Colonic mucosa (tissue), 4 donors: ENCODE measurements at places on chromosomes 3 and 15. TPM values are rescaled to one million over a fixed set of nuclear protein-coding genes. Genes with fewer than 3 reads are reported as not detected.
A peak's percentile ranks its signal among the peaks of the same experiment; 100 is the strongest.

The IL5RA gene
- 0.21 TPM for total RNA-seq

The HCN4 gene
- total RNA-seq: 0.10 TPM

The ERC2 gene
- total RNA-seq: 0.30 TPM

The C3orf33 gene
- total RNA-seq: 2.4 TPM

The WNT7A gene
- not detected for total RNA-seq

GRCh38 chr3:180829409-180830405 is 82.8 kb upstream of the FXR1 start:
- DNase-seq: no peak
- H3K36me3 ChIP-seq: no peaks in the 10 kb centered on the region
- no peaks in the 10 kb centered on the region for H3K4me1 ChIP-seq

DNA sequence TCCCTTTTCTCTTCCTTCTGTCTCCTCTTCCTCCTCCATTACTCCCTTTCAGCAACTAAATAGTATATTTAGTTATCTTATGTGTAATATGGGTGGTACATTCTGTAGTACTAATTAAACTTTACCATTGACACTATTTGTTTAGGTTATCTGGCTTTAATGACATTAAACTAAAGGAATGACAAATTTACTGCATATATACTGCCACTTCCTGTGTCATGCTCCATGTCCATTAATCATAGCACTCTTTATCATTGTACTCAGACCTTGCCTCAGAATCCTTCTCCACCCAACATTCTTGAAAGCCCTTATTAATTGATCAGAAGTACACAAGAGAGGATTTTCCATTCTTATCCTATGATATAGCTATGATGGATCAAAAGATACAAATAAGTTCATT is 244.2 kb downstream of the NAALADL2 start:
- no peaks in the 10 kb centered on the region for H3K4me1 ChIP-seq
- H3K27me3 ChIP-seq: no peaks in the 10 kb centered on the region
- H3K4me3 ChIP-seq: no peak overlapping the region
- no peaks in the 10 kb centered on the region for H3K36me3 ChIP-seq

GRCh38 chr15:77406846-77407245 is 13.1 kb downstream of the PEAK1 start:
- no peak overlapping the region for H3K4me3 ChIP-seq
- no peaks in the 10 kb centered on the region for H3K27me3 ChIP-seq
- no peaks in the 10 kb centered on the region for H3K36me3 ChIP-seq
- no peak for DNase-seq

DNA sequence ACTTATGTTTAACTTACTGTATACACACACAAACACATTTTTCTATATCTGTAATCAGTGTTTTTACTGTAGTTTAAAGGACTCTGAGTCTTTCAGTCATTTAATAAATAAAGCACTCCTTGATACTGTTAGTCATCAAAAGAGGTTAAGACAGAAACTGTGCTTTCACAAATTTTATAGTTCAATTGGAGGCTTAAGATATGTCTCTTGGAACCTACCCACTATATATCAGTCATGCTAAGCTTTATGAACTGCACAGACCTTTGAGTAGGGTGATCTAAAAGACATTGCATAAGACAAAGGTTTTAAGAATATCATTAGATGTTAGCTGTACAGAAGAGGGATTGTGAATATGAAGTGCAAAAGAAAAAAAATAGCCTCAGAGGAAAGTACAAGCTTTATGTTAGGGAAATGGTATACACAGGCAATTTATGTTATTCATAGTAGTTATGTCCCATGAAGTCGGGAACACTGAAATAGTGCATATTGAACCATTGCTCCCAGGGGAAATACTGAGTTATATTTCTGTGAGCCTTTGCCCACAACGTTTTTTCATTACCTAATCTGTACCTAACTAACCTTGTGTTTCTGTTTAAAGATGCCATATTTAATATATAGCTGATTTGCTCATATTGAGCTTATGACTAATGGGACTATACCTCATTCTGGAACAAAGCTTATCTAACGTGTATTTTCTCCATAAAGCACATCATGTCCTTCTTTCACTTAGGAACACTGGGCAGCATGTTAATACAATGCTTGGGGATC is 19.7 kb downstream of the CHMP2B start:
- no peak overlapping the region for H3K27ac ChIP-seq
- H3K36me3 ChIP-seq: no peaks in the 10 kb centered on the region
- no peaks in the 10 kb centered on the region for H3K27me3 ChIP-seq

DNA sequence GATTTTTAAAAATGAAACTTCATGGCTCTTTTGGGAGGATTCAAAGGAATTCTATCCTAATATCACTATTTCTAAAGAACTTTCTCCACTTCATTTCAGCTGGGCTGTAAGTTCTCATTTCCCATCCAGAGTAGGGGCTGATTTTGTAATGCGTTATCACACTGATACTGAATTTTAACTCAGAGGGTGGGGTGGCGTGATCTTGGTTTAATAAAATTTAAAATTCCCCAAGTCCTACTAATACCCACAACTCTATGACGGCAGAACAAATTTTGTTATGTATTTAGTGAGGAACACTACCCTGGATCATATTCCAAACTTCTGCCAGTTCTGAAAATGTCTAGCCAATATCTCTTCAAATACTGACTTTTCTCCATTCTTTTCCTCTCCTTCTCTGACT is 92.7 kb downstream of the ASB7 start:
- H3K27me3 ChIP-seq: no peaks in the 10 kb centered on the region
- H3K4me1 ChIP-seq: no peaks in the 10 kb centered on the region
- H3K4me3 ChIP-seq: no peak overlapping the region
- no peak for DNase-seq
- no peaks in the 10 kb centered on the region for H3K36me3 ChIP-seq

DNA sequence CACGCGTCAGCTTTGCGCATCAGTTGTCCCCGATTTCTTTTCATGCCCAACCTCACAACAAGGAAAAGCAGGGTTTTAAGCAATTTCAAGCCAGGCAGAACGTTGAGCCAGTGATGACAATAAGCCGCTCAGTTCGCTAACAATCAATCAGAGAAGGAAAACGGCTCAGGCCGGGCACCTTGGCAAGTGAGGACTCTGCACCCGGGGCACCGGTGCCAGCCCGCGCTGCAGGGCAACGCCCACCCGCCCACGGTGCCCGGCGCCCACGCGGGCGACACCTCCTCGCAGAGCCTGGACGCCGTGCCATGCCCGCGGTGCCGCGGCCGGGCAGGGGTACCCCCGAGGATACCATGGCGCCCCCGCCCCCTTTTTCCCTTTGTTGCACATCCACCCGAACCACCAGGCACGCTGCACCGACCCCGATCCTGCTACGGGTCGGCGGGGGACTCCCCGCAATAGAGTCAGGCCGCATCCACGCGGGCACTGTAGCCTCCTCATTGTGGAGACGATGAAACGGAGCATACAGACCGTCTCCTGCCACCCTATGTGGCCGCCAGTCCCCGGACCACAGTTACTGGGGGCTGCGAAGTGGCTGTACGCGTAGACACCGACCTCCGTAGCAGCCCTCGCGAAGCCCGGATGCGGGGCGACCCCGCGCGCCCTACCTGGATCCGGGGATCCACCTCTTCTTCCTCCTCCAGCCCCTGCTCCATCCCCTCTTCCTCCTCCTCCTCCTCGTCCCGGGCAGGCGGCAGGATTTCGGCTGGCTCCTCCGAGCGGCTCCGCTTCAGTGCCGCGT is 581 bp downstream of the SH3BP5 start:
- H3K4me1 ChIP-seq: no peaks in the 10 kb centered on the region
- H3K4me3 ChIP-seq: peak overlapping the region; percentile 62
- H3K36me3 ChIP-seq: no peaks in the 10 kb centered on the region
- H3K27ac ChIP-seq: peak overlapping the region; percentile 34
- no peak for DNase-seq

DNA sequence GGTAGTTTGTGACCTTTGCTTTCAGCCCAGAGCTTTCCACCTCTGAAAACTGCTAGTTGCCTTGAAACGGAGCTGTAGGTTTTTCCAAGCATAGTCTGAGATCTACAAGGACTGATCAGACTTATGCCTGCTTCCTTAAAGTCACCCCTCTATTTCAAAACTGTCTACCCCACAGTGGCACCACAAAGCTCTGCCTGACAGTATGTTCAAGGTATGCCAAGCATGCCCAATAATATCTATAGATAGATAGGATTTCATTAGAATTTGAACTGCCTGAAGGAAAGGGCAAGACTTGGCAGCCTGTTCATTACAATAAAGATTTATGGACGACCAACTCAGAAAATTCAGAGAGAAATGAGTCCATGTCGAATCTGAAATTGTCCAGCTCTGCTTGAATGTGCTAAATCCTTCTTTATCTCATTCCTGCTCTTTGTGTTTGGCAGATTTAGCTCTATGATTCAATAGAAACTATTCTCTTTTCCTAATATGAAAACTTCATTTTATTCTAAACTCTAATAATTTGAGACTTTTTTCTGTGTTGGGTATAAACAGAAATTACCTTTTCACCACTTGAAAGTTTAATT is 227.6 kb upstream of the TBC1D5 start:
- no peak for DNase-seq
- no peaks in the 10 kb centered on the region for H3K4me1 ChIP-seq
- no peaks in the 10 kb centered on the region for H3K27me3 ChIP-seq
- no peaks in the 10 kb centered on the region for H3K36me3 ChIP-seq
- no peak overlapping the region for H3K4me3 ChIP-seq
- H3K27ac ChIP-seq: no peak overlapping the region

GRCh38 chr15:89115547-89115946 is 27.3 kb downstream of the ABHD2 start:
- H3K4me3 ChIP-seq: no peak overlapping the region
- peak overlapping the region; percentile 58 for H3K27ac ChIP-seq
- H3K36me3 ChIP-seq: no peaks in the 10 kb centered on the region

DNA sequence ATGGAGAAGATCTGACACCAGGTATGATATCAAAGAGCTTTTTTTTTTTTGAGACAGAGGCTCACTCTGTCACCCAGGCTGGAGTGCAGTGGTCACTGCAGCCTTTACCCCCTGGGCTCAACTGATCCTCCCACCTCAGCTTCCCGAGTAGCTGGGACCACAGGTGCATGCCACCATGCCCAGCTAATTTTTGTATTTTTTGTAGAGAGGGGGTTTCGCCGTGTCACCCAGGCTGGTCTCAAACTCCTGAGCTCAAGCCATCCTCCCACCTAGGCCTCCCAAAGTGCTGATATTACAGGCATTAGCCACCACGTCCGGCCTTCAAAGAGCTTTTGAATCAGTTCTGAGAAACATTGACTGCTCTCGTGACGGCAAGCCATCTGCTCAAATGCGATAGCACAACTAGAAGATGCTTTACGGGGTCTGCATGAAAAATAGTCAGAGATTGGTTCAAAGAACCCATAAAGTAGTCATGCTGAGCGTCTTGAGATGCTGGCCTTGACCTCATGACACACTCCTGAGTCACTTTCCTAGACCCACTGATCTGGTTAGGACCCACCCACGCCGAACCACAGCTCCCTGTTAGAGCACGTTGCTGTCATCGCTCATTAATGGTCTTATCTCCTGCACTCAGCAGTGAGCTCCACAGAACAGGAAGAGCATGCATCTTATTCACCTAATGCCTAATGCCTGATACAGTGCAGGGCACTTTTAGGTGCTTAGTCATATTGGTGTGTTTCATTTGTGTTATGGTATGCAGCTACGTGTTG is 57.0 kb upstream of the NR2F2 start:
- H3K36me3 ChIP-seq: no peaks in the 10 kb centered on the region
- H3K4me1 ChIP-seq: no peaks in the 10 kb centered on the region
- no peak for DNase-seq
- H3K27ac ChIP-seq: no peak overlapping the region
- no peak overlapping the region for H3K4me3 ChIP-seq

DNA sequence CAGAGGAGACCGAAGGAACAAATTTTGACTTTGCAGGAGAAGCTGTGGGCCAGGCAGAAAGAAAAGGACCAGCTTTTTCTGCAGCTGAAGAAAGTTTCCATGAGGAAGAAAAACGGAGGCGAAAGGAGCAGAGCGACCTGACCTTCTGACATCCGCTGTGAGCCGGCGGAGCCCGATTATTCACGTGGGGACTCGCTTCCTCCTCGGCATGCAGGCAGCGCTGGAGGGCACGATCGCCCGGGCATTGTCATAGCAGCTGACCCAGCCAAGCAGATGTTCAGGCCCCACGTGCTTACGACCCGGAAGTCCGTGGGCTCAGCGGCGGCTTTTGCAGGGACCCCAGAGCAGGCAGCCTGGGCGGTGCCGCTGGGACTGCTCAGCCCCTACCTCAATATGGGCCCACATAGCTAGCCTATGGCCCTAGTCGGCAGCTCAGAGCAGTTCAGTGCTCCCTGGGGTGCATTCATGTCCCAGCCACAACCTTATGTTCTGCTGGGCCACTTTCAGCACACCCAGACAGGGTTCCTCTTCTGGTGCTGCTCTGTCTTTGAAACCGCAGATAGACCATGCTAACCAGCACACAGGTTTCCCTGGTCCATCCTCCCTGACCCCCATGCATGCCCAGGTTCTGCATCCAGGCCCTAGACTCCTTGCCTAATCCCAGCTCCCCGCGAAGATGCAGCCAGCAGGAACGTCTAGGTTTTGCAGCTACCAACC is 10.5 kb upstream of the EIF4A2 start:
- H3K4me3 ChIP-seq: peak overlapping the region; percentile 33
- no peaks in the 10 kb centered on the region for H3K27me3 ChIP-seq
- no peaks in the 10 kb centered on the region for H3K36me3 ChIP-seq

GRCh38 chr3:115475178-115476041 is 147.9 kb upstream of the GAP43 start:
- no peaks in the 10 kb centered on the region for H3K36me3 ChIP-seq
- no peak overlapping the region for H3K27ac ChIP-seq
- no peak for DNase-seq

- peaks cover 5% of the 10 kb centered on the region for H3K4me1 ChIP-seq
- H3K4me3 ChIP-seq: no peak overlapping the region
- DNase-seq: no peak
Observed at GRCh38 chr15:41490355-41490754, 3.3 kb upstream of the ITPKA start.

DNA sequence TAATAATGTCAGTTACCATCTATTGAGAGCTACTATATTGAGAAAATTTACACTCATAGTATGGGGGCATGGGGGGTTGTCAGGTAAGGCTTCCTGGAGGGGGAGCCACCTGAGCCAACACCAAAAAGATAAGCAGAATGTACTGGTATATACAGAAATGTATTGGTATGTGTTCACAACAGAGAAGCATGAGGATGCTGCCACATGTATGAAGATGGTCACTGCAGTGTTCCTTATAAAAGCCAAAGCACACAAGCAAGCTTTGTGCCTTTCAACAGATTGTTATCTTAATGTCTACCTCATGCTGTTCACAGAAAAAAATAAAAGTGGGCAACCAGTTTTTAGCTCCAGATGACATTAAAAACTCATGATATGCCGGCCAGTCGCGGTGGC is 149.0 kb downstream of the MAGI1 start:
- no peak overlapping the region for H3K27ac ChIP-seq
- H3K36me3 ChIP-seq: no peaks in the 10 kb centered on the region
- H3K27me3 ChIP-seq: no peaks in the 10 kb centered on the region
- no peak overlapping the region for H3K4me3 ChIP-seq

GRCh38 chr3:112773864-112774263 is 72.8 kb downstream of the CD200R1L start:
- no peaks in the 10 kb centered on the region for H3K36me3 ChIP-seq
- H3K27me3 ChIP-seq: no peaks in the 10 kb centered on the region

- no peaks in the 10 kb centered on the region for H3K36me3 ChIP-seq
- no peaks in the 10 kb centered on the region for H3K27me3 ChIP-seq
- no peaks in the 10 kb centered on the region for H3K4me1 ChIP-seq
- no peak overlapping the region for H3K27ac ChIP-seq
- no peak for DNase-seq
- no peak overlapping the region for H3K4me3 ChIP-seq
Observed at GRCh38 chr3:187799942-187800641, 54.8 kb upstream of the BCL6 start.
